AG10803 (cell line): ENCODE measurements at places on chromosomes 3 and 15.

DNA sequence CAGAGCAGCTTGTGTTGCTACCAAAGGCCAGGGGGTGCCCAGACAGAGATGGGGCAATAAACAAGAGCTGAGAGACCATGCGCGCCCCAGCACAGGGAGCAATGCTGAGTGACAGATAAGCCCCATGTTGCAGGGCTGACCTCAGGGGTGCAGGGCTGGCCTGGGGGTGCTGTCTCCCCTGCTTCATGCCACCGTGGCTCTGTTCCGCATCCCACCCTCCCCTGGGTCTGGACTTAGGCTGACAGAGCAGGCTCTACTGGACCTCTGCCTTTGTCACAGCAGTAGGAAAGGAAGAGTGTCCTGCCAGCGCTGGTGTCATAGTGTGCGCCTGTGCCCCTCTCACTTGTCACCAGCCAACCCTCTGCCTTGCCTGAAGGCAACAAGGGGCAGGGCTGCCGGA is 67.4 kb upstream of the IQSEC1 start:
- DNase-seq: no peak

- DNase-seq: no peak
Measured at GRCh38 chr3:140370686-140371085, 307.2 kb upstream of the TRIM42 start.

DNA sequence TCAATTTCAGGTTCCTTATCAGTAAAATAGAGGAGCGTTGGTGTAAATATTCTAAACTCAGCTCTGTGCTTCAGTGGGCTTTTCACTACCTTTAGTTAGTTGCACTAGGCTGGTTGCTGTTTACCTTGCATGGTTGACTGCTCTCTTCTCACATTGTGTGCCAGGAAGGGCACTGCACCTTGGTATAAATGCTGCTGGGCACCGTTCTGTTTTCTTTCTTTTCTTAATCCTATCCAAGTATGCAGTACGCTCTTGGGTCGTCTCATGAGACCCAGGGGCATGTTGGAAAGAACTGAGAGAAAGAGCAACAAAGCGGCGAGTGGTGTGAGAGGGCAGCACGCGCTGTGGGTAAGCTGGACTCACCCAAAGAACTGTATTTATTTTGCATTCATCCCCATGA is 22.4 kb downstream of the KCNMB2 start:
- no peak for DNase-seq

GRCh38 chr3:111944372-111944771 is 34.5 kb upstream of the ABHD10 start:
- DNase-seq: no peak

GRCh38 chr15:74773731-74774252 is 8.1 kb upstream of the CSK start:
- no peak for DNase-seq

- DNase-seq: no peak
Measured at GRCh38 chr3:22704166-22704565, 499.0 kb upstream of the UBE2E2 start.
